Prostate gland (tissue), 2 donors: ENCODE measurements at places on chromosomes 6 and 20. TPM values are rescaled to one million over a fixed set of nuclear protein-coding genes. Genes with fewer than 3 reads are reported as not detected.

DNA sequence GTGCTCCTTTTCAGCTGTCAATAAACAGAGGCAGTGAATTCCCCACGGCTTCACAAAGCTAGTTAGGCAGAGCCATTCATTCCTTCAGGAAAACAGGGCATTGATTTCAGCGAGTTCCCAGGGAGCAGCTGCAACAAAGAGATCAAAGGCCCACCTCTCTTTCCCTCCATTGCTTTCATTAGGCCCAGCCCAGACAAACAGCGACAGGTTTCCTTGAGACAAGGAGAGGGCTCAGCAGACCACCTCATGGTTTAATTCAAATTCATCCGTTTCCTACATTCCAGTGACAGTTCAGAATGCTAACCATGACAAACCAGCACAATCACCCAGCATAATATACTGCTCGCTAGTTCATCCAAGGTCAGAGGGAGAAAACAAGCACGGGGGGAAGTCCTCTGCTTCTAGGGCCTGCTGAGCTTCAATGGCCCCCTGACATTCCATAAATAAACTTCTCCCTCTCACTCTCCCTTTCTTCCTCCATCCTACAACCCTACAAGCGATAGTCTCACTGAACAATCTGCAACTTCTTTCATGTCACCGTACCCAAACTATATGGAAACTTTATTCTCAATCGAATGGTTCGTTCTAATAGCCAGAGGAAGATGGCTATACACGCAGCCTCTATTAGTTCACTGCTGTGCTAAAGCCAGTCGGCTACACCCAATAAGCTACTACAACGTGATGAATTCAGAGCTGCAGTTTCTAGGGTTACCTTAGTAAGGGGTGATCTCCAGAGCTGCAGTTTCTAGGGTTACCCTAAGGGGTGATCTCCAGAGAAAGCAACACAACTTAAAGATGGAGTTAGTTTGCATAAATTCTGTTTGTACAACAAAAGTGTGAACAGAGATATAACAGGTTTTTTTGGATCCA lies 34.7 kb downstream of the PLAGL1 start:
- no peaks in the 10 kb centered on the region for H3K36me3 ChIP-seq
- H3K4me1 ChIP-seq, result no peaks in the 10 kb centered on the region
- no peak overlapping the region for H3K4me3 ChIP-seq
- no peak overlapping the region for H3K27ac ChIP-seq

GRCh38 chr6:44021589-44022295 lies 105.5 kb downstream of the MRPL14 start:
- H3K4me3 ChIP-seq, result no peak overlapping the region
- H3K27me3 ChIP-seq, result no peaks in the 10 kb centered on the region
- no peaks in the 10 kb centered on the region for H3K36me3 ChIP-seq

GRCh38 chr20:64219202-64219601 lies 36.3 kb upstream of the PCMTD2 start:
- H3K36me3 ChIP-seq, result no peaks in the 10 kb centered on the region
- no peak overlapping the region for H3K4me3 ChIP-seq
- no peaks in the 10 kb centered on the region for H3K27me3 ChIP-seq
- H3K4me1 ChIP-seq, result no peaks in the 10 kb centered on the region

GRCh38 chr20:34389206-34389953 lies 26.3 kb downstream of the ITCH start:
- no peak overlapping the region for H3K27ac ChIP-seq
- H3K27me3 ChIP-seq, result no peaks in the 10 kb centered on the region
- H3K4me3 ChIP-seq, result no peak overlapping the region
- H3K4me1 ChIP-seq, result no peaks in the 10 kb centered on the region

GRCh38 chr6:153898360-153899059 lies 140.5 kb upstream of the OPRM1 start:
- no peak overlapping the region for H3K27ac ChIP-seq
- DNase-seq, result no peak
- no peaks in the 10 kb centered on the region for H3K36me3 ChIP-seq
- no peak overlapping the region for H3K4me3 ChIP-seq

DNA sequence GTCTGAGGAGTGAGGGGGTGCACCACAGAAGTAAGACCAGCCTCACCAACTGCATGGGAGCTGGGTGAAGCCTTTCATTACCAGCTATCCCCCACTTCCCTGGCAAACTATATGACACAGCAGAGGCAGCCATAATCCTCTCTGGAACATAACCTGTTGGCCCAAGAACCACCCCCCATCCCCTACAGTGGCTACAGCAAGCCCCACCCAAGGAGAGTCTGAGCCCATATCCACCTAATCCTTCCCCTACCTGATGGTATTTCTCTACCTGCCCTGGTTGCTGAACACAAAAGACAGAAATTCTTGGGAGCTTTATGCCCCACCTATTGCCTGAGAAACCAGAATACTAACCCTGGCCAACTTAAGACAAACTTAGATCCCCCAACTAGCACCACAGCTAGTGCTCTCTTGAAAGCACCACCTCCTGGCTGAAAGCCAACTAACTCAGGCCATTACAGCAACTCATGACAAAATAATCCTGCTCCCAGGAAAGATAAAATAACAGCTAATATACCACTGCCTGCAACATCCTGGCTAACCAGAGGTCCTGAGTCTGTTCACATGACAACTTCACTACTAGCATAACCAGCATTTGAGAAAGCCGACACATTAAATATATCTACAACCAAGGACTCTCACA lies 11.2 kb downstream of the RNGTT start:
- no peaks in the 10 kb centered on the region for H3K36me3 ChIP-seq
- no peaks in the 10 kb centered on the region for H3K27me3 ChIP-seq
- no peak overlapping the region for H3K4me3 ChIP-seq
- no peak overlapping the region for H3K27ac ChIP-seq

DNA sequence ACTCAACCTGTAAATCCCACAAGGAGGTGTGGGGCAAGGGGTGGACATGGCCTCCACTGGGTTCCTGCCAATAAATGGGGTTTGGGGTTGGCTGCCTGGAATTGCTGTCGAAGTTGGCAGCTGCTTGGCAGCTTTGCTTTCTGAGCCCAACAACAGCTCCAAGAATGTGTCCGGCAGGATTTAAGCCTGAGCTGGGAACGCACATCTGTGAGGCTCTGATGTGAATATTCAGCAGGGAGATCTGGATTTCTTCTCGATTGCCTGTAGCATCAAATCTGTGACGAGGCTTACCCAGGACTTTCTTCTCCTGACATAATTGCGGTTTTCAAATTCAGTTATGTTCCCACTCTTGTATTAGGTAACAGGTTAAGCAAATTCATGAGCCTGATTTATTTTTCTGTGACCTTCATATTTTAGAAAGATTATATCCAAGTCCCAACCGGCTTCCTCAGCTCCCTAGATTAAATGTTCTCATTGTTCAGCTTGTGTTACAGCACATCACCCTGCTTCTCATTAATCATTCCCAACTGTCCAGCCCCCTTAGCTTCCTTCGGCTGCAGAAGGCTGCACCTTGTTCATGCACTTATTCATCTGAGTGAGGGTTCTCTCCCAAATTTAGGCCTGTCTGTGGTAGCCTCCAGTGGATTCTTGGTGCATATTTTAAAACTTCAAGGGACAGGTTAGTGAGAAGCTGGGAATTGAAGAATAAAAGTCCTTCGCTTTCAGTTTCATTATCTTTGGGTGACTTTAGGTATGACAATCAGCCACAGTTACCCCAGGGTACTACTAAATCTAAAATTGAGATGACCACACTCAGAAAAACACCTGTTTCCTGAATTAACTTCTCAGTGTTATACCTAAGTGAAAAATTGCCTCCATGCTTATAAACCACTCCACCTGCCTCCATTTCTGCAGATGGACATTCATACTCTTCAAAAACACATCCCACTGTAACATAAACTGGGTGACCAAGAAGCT lies 310.0 kb downstream of the ESR1 start:
- no peak overlapping the region for H3K27ac ChIP-seq
- no peak overlapping the region for H3K4me3 ChIP-seq
- H3K27me3 ChIP-seq, result no peaks in the 10 kb centered on the region

BMP5 gene
- 2.1 TPM for total RNA-seq

EPPIN gene
- total RNA-seq, result 137 TPM

SCRT2 gene
- not detected for total RNA-seq
